ENCODE measurements at places on chromosomes 1 and 21.

GRCh38 chr1:151613282-151613780 lies 1.5 kb downstream of the SNX27 start:
- DNase-seq: no peak

DNA sequence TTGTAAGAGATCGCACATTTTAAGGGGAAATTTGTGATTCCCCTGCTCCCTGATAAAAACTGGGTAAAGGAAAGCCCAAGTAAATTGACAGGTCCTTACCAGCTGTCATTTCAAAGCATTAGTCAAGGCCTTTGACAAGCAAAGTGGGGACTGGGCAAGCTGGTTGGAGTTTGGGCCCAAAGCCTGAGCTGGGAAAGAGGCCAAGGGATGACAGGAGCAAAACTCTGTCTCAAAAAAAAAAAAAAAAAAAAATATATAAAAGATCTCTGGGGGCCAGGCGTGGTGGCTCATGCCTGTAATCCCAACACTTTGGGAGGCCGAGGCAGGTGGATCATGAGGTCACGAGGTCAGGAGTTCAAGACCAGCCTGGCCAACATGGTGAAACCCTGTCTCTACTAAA lies 36.9 kb downstream of the SLC2A1 start:
- DNase-seq: no peak

GRCh38 chr1:229059671-229060539 lies 211.0 kb upstream of the RAB4A start:
- DNase-seq: no peak

DNA sequence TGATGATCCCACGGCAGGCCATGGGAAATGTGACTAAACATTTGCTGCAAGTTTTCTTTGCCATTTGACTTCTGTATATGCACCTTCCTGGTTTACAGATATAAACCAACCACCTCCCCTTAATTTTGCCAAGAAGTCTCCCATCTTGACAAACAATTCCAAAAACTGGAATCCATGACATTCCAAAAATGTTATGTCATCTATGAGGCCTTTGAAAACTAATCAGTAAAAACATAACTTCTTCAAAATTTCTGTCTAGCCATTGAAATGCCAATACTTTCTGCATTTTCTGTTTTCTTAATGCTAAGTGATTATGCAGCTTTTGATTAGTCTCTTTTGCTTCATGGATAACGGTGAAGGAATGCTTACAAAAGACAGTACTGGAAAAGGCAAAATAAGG lies 84.1 kb downstream of the LYST start:
- DNase-seq: no peak

- DNase-seq: no peak
Observed at GRCh38 chr1:35569936-35570335, 3.2 kb upstream of the TFAP2E start.

- no peak for DNase-seq
Observed at GRCh38 chr1:960363-961131, at the start of gene KLHL17. KLHL17 (plus strand) TSS chr1:960584; CDS start chr1:960694, 110 bp downstream.

GRCh38 chr1:92832537-92833114 lies 786 bp downstream of the RPL5 start:
- DNase-seq: no peak

DNA sequence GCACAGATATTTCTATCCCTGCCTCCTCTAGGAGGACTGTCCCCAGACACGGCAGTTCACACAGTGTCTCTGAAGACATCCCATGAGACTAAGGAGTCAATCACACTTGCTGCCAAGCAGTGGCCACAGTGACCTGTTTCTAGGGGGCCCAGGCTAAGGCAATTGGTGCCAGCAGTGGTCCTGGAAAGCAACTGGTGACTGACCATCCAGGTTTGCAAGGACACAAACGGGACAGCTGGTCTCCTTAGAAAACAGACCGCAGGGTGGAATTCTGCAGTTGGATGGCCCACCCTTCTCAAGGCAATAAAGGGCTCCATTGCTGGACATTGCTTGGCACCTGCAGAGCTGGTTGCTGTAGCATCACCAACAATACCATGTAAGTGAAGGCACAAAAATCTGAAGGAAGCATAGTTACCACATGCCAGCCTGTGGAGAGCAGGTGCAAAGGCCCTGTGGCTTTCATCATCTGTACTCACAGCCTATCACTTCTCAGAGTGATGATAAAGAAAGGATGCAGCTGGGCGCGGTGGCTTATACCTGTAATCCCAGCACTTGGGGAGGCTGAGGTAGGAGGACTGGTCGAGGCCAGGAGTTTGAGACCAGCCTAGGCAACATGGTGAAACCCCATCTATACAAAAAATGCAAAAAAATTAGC lies 81.5 kb downstream of the STUM start:
- DNase-seq: no peak

- DNase-seq: no peak
Observed at GRCh38 chr1:245686446-245687030, 531.8 kb downstream of the KIF26B start.

GRCh38 chr21:44052830-44053226 lies 40.7 kb downstream of the TRAPPC10 start:
- DNase-seq: no peak

DNA sequence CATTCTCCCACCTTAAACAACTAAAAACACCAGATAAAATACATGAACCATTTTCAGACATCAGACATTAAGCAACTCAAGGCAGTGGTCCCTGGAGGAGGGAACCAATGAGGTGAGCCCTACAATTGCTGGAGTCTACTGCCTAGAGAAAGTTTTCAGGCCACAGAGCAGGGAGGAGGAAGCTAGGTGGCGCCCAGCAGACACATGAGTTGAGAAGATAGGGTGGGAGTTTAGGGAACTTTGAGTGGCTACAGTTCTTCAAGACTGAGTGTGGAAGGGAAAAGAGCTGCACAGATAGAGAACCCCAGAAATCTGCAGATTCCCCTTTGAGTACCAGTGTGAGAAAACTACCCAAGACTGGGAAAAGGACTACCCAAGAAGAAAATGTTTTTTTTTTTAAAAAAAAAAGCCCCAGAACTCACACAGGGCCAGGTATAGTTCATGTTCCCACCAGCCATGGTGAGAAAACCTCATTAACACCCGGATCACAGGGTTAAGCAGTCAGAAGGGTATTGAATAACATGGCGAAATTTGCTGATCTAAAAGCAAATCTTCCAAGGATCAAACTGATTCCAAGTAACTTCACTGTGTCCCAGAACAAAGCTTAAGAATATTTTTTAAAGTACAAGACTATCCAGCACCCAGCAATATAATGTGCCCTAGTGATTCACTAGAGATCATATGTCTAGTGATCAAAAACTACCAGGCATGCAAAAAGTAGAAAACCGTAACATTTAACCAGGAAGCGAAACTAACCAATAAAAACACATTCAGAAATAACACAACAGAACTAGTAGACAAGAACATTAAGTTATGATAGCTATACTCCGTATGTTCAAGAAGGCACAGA lies 12.0 kb downstream of the ALDH9A1 start:
- DNase-seq: peak; percentile 10

DNA sequence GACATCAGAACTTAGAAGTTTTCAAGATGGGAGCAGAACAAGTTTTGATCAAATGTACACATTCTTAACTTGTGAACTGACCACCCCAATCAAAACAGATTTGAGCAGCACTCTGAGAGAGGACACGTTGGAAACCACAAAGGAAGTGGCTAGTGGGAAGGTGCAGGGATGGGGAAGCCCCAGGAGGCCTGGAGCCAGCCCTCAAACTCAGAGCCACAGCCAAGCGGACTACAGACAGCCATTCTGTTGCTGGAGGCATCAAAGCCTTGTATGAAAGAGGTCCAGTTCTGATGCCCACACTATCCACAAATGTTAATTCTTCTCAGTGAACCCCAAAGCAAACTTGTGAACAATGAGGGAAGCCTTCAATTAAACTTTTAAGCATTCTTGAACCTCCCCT lies 143.6 kb upstream of the RAB4A start:
- no peak for DNase-seq

GRCh38 chr1:214031267-214031650 lies 43.5 kb downstream of the PROX1 start:
- no peak for DNase-seq

DNA sequence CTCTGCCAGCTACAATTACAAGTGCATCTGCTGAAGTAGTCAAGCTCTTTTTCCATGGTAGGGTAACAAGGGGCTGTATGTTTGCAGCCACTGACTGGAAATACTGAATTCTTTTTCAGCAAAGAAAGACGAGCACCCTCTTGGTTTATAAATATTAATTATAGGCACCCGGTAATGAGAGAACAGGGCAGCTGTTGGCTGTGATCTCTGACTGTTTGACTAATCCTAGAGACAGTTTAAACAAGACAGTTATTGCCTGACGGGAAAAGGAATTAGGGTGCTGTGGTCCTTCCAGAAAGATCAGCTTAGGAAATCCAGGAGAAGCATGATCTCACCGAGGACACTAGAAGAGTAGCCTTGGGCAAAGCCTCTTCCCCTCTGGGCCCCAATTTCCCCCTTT lies 183.7 kb upstream of the ZC3H12A start:
- DNase-seq: no peak

DNA sequence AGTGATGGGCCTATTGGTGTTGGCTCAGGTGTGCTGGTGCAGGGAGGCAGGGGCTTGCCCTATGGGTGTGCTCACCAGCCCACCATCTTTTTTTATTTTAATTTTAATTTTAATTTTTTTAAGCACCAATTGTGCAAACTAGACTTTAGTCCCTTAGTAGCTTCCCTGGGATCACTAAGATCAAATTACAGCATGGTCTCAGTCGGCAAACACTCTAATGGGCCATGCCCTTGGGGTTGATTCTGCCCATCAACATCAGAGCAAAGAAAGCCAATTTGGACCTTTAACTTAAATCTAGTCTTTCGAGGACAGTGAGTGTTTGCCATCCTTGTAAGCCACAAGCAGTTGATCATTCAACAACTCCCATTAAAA lies 64.7 kb upstream of the KCNE2 start:
- no peak for DNase-seq

- no peak for DNase-seq
Observed at GRCh38 chr21:46212721-46213484, 15.7 kb downstream of the LSS start.

DNA sequence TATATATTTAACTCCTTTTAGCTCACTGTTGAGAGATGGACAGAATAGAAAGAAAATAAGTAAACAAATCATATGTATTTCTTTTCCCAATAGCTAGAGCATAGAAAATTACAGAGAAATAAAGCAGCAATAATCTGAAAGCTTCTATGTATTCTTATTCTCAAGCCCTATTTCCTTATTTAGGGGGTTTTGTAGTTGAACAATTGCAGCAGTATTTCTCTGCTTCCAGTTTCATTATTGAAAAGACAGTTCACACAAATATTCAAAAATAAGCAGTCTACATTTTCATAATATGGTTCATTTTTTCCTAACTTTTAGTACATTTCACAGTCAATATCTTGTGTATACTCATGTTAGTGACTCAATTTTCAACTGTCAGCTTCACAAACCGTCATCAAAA lies 638.2 kb downstream of the MRPL39 start:
- no peak for DNase-seq

GRCh38 chr1:31712068-31712467 lies 8.3 kb upstream of the COL16A1 start:
- no peak for DNase-seq

GRCh38 chr1:26597629-26598039 lies 68.1 kb downstream of the RPS6KA1 start:
- no peak for DNase-seq

DNA sequence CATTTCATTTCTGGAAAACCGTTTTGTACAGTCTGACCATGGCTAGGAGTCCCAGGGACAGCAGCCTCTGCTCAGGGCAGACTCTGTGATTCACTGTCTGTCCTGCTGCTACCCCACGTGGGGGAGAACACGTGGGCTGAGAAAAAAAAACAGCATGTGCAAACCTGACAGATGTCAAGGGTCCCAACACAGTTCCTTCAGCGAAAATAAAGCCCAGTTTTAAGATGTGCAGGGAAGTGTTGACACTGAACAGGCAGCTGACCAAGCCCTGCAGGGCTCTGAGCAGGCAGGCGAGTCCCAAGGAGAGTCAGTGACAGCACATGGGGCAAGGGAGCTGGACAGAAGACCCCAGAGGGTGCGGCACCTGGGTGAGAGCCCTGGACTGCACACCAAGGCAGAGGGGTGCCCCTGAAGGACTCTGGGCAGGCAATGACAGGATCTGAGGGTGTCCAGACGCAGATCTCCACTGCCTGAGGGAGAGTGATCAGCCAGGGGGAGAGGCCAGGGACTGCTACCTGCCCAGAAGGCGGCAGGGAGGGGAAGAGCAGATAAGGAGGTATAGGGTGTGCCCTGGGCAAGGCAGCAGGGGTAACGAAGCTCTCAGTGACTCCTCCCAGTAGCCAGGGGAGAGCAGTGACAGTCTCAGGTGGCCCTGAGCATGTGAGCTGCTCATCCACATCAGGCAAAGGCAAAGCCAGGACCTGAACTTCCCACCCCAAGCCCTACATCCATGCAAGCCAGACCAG lies 5.1 kb upstream of the SPATC1L start:
- DNase-seq: no peak

DNA sequence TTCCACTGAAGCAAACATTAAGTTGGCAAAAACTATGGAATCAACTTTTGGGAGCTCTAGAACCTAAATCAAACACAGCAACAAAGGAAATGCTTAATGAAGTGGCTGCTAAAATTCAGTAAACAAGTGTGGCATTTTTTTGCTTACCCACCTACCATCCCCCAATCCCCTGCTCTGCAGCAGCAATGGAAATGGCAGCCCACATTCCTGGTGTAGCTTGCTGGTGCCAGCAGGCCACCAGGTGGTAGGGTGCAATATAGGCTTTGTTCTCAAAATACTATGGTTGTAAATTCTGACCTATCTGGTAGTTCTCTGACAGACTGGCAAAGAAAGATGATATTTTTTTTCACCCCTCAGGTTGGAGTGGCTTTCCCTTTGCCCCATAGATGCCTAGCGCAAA lies 42.8 kb downstream of the SHCBP1L start:
- no peak for DNase-seq

DNA sequence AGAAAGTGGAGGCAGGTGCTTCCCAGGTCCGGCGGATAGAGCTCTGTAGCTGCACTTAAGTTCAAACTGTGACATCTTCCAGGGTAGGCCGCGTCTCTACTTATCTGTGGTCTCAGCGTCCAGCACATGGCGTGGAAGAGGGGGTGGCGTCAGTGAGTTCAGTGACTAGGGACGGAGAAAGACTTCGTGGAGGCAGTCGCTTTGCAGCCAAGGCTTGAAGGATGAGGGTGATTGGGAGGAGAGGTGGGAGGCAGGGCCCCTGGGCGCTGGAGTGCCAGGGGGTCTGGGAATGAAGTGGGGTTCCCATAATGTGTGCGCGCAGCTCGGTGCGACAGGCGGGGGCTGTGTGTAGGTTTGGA lies 444 bp upstream of the AGO1 start:
- no peak for DNase-seq
